Fibroblast of skin of scalp (primary cell): ENCODE measurements at places on chromosomes 4 and X.
A peak's percentile ranks its signal among the peaks of the same experiment; 100 is the strongest.

GRCh38 chrX:104310090-104310489 is 55.4 kb upstream of the ESX1 start:
- DNase-seq: peak; percentile 33

DNA sequence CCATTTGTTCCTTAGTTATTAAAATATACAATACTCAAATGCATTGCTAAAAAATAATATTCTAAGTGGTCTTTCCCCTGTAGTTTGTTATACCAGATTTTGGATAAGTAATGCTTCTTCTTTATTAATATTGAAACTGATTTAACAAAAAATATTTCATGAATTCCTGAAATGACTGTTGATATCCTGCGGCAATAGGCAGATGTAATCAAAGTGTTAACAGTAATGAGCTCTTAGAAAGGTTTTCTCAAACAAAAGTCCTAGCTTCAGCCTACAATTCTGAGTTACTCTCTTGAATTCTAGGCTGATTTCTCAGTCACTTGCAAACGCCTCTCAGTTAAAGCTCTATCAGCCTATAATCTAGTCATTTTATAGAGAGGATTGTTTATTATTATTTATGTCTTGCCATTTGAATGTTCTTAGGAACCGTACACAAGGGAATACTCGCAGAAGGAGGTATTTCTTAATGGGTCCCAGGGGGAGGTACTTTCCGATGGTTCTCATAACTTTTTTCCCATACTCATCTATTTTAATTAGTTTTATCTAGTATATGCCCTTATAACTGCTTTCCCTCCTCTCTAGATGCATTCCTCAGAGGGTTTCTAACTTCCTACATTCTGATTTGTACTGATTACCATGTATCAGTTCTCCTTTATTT is 96.8 kb downstream of the FNIP2 start:
- DNase-seq: no peak

DNA sequence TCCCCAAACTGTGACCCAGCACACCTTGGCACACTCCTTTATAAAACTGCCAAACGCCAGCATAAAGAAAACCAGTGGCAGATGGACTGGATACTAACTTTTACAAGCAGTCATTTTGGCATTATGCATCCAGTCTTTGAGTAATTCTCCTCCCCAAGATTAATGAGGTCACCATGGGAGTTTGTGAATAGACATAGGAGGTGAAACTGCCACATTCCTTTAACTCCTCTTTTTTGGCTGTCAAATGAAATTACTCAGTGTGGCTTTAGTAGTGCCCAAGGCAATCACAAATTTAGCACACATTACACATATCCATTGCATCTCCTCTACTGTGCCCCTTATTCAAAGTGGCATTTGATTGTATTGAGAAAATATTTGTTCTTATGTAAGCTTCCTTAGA is 315.3 kb upstream of the FGF13 start:
- no peak for DNase-seq

DNA sequence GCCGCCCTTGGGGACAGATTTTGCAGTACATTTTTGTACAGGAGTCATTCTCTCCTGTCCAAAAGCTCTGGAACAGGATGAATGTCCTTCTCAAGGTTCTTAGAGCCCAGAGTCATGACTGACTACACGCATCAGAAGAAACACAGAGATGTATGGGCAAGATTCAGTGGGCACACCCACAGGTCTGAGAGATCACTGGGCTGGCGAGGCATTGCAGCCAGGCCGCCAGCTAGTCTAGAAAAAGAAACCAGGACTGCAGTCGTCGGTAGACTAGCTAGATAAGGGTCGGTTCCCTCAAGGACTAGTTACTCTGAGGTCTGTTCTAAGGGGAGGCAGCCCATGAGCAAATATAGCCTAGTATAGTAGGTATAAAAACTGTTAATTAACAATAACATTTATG is 19.8 kb downstream of the GBA3 start:
- no peak for DNase-seq

DNA sequence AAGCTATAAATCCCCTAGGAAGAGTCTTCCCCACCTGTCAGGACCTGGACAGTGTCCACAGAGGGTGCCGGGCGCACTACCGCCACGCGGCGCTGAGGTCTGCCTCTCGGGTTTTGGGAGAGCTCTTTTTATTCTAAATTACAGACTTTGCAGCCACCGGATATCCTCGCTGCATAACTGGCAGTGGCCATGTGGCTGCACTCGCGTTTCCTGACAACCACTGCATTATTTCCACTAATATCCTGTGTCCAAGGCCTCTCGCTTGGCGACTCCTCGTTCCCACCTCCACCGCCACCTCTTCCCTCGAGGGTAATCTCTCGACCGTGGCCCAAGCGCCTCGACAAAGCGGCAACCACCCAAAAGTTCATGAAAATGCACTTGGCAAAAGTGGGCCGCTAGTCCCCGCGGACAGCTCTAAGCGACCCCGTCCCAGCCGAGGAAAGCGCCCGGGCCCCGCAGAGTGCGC is 512 bp upstream of the TMEM131L start:
- peak; percentile 58 for DNase-seq

DNA sequence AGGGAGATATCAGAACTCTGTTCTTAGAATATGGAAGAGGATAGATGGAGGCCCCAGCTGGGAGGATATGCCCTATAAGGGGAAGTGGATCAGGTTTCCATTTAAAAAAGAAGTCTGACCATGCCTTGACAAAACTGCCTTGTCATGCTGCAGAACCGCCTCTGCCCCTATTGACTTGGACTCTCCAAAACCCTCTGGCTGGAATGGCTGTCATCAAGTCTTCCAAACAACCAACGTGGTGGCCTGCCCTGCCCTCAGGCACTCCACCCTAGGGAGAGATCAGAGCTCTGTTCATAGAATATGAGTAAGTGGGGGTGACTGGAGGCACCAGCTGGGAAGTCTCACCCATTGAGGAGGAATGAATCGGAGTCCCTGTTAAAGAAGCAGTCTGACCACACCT is 114.9 kb downstream of the VSIG4 start:
- no peak for DNase-seq

- DNase-seq: no peak
Measured at GRCh38 chrX:24264383-24264782, 49.5 kb downstream of the SUPT20HL2 start.

GRCh38 chr4:156969101-156969500 is 2.5 kb downstream of the PDGFC start:
- DNase-seq: no peak

DNA sequence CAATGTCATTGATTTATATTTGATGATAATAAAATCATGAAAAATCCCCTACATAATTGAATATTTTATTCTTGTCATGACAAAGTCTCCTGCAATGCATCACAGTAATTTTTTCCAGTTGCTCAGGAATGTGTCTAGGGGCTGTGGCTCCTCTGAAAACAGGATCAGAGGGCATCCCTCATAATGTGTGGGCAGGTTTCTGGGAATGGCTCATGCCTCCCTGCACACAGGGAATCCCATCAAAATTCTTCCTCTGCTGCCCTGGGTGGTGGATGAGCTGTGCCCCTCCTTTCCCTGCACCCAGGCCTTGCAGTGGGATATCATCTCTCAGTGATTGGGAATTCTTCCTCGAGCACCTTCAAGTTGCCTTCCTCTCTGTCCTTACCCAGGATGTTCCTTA is 20.4 kb upstream of the PUDP start:
- DNase-seq: peak; percentile 22

DNA sequence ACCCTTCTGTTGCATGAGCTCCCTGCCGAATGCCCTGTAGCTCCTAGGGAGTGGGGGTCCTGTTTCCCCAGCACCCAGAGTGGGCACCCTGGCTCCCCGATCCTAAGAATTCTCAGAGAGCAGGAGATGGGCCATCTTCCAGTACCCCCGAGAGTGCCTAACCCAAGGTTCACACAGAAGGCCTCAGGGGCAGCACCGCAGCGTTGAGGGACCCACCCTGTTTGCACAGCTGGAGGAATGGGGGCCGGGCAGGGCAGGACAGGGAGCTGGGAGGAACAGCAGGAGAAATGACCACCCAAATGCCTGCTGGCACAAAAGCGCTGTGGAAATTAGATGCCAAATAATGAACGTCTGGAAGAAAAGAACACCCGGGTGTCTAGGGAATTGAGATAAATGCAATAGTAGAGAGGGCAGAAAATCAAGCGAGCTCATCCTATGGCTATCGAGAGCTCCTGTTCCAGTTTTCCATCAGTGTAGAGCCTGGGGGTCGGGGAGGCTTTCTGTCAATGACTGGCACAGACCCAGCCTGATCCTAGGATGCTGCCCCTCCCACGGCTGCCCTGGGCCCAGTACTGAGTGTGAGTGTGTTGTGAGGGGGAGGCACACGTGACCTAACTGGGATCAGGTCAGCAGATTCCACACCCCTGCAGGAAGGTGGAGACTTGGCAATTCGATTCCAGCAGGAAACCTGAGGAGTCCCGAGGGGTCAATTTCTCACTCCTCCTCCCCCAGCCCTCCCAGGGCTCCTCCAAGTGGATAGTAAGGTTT is 25.7 kb downstream of the SEPTIN6 start:
- no peak for DNase-seq

GRCh38 chrX:111641969-111642368 is 39.0 kb upstream of the ALG13 start:
- no peak for DNase-seq

GRCh38 chrX:72276478-72276953 is 532 bp downstream of the RPS4X start:
- no peak for DNase-seq
